ENCODE measurements at places on chromosomes 6 and 20.

DNA sequence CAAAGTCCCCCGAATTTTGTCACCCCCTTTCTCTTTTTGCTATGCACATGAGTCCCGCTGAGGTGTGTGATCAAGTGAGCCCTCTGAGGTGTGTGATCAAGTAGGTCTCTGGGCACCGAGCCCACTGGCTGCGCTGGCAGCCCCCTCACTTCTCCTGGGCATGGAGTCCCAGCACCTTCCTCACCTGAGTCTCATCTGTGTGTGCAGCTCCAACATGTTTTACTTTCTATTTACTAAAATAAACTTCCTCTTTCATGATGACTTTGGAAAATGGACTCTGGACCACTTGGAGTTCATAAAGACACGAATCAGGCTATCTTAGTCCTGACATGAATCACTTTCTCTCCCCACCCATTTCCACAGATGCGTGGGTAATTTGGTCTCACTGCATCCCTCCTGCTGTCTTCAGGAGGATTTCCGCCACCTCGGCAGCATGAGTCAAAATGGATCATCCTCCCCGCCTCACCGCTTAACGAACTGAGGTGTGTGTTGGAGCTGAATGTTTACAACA lies 39.8 kb downstream of the PRDM1 start:
- no peak for DNase-seq

DNA sequence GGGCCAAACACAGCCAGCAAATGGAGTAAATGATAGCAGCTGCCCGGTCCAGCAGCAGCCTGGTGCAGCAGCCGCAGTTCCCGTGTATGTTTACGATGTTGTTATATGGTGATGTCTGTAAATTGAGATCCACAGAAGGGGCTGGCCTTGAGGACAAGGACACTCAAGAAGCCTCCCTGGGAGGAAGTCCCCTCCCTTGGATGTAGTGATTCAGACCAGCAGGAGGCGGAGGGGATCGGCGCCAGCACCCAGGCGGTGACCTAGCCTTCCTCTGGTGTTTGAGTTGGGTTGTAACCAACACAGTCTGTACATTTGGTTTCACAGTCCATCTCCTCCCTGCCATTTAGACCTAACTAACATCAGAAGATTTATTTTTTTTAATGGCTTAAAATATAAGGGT lies 187.8 kb downstream of the SYNDIG1 start:
- DNase-seq = no peak

DNA sequence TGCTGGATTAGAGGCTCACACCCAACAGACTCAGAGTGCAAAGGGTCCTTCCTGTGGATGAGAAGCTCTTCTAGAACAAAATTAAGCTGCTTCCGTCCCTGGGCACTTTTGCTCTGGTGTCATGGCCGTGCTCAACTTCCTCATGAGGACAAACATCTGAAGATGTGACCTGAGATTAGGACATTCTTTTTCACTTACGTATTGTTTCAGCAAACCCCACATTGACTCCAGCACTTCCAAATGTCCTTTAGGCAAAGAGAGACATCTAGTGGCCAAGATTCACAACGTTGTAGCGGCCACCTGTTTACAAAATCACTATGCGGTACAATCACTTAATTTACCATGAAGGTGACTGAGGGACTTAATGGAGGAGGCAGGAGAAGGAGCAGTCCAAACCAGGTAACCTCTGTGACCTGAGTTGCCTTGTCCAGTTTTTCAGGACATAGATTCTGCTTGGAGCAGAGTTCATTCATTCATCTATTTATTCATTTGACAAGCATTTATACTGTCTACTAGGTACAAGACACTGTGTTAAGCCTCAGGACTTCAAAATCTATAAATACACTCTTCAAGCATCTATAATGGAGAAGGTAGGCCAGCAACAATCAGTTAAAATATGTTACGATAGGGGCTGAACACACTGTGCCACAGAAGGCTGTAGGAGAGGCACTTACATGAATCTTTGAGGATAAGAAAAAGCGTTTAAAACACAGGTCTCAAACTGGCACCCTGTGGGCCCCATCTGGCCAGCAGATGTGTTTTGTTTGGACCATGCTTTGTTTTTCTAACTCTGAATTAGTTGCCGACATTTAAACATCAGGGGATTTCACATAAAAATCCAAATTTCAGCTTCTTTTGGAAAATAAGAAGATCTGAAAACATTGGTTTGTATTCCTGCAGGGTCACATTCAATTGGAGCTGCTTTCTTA lies 5.6 kb upstream of the ADGRF1 start:
- peak; percentile 38 for DNase-seq

- DNase-seq = no peak
These were observed 63.8 kb upstream of the UST start for GRCh38 chr6:148682990-148683389.

- DNase-seq = no peak
These were observed 21.7 kb downstream of the CPXM1 start for GRCh38 chr20:2778602-2779321.

DNA sequence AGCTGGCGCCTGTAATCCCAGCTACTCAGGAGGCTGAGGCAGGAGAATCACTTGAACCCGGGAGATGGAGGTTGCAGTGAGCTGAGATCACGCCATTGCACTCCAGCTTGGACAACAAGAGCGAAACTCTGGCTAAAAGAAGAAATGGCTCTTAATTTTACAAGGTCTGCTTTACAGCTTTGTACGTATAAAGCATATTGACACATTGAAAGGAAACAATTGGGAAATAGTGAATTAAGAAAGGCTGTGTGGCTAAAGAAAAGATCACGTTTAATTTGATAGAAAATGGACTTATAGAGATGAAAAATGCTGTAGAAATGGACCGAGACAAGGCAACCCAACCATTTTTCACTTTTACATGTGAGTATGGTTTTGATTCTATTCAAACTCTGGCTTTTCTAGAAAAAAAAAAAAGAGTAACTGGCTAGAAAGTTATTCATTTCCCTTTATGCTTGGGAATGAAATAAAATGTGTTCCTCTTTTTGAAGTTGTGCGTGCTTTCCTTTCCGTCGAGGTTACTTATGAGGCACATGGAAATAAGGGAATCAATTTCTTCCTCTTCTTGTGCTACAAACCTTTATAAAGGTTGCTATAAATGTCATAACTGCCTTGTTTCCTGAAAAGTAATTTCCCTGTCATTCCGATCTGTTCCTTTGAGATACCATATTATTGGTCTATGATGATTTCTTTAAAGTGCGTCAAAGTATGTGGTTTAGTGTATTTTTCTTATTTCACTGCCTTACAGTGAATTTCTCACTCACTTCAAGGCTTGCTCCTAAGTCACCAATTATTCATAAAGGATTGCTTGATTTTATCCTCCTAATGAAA lies 29.4 kb downstream of the PFDN4 start:
- DNase-seq = no peak

DNA sequence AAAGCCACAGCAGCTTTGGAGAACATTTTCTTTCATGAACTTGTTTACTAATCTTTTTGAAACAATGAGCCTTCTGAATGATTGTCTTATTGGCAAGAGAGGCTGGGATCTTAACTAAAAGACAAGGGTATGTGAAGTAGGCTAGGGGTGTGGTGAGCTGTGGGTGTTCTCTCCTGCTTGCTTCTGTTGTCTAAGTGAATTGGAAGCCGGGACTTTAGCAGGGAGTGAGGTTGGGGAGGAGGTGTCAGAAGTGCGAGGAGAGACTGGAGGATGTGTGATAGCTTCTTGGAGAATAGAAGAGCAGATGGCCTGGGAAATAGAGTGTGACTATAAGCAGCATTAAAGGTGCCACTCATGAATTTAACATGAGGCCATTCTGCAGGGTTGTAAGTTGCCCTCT lies 562.8 kb downstream of the UTRN start:
- DNase-seq = no peak
